ENCODE measurements at places on chromosomes 3 and 15. TPM values are rescaled to one million over a fixed set of nuclear protein-coding genes. Genes with fewer than 3 reads are reported as not detected.

- DNase-seq, result no peak
Measured at GRCh38 chr3:38604246-38604645, 45.2 kb downstream of the SCN5A start.

GRCh38 chr3:109819734-109820133 lies 482.4 kb upstream of the DPPA4 start:
- DNase-seq, result no peak

DNA sequence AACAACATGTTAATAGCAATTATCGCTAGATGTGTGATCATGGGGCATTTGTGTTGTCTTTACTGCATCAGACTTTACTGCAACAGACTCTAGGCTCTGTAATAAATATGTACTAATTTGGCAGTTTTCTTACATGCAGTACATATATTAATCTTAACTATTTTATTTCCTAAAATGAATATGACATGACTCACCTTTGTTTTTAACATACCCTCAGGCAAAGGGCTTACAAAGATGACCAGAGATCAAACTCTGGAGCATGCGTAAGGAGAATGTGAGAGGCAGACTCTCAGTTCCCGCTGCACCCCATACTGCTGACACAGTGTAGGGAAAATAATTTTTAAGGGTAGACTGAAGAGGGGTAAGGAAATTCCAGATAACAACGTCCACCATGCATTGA lies 7.2 kb upstream of the FAM174B start:
- DNase-seq, result no peak

- DNase-seq, result peak; percentile 45
Measured at GRCh38 chr3:160981217-160981938, 123.8 kb downstream of the B3GALNT1 start.

DNA sequence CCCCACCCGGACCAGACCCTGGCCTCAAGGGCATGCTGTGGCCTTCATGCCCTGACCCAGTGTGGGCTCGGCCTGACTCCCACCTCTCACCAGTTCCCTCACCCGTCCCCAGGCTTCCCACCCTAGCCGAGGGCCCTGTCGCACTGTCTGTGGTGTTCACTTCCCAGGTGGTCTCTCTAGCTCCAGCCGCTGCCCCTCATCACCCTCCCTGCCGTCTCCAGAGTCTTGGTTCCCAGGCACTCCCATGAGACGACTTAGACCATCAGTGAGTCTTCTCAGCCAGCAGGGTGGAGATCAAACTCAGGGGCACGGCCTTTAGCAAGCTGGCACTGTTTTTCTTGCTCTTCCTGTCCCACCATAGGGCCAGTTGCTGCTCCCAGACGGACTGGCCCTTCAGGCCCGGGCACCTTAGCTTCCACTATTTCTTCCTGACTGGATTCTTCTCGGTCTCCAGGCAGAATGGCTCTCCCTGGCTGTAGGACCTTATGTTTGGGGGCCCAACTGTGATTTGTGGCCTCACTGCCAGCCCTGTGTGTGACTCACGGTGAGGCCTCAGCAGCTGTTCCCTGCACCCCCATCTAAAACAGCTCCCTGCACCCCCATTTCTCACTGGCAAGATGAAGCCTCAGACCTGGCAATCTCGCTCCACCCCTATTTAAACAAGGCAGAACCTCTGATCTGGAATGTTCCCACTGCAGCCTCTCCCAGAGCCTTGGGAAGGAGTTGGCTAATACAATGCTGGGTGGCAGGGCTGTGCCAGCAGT lies 9.4 kb upstream of the PCSK6 start:
- no peak for DNase-seq

APOD gene
- total RNA-seq, result not detected

- no peak for DNase-seq
Measured at GRCh38 chr3:37338500-37338899, 164.1 kb upstream of the LRRFIP2 start.

DNA sequence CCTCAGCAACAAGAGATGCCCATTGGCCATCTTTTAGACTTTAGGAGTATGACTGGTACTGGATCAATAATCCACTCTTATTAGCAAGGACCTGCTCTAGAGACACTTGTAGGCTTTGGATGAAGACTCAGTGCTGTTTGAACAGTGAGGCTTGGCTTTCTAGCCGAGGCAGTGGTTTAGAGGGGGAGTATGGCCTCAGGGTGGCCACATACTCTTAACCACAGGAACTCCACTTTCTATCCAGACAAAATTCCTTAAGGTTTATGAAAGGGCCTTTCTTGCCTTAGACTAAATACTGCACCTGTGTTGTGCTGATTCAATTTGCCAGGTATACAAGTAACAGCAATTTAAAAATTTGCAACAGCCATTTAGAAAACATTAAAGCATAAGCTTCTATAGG lies 1046.3 kb downstream of the DIPK2A start:
- DNase-seq, result no peak

GRCh38 chr3:23182996-23183513 lies 20.1 kb upstream of the UBE2E2 start:
- DNase-seq, result no peak

IMPG2 gene
- 0.14 TPM for total RNA-seq

DNA sequence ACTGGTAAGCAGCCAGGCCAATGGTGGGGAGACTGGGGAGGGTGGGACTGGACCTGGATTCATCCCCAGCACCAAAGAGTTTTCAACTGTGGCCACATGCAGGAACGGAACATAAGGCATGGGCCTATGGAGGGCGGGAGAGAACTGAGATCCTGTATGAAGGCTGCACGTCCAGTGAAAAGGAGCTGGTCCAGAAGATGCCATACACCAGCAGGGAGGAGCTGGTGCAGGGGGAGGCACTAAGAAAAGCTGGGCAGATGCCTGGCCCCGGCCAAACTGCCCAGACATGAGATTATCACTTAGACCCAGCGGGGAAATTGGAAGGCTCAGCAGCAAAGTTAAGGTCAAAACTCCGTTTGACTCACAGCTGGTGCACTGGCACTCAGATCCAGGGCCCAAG lies 58.1 kb upstream of the MCF2L2 start:
- DNase-seq, result no peak

DNA sequence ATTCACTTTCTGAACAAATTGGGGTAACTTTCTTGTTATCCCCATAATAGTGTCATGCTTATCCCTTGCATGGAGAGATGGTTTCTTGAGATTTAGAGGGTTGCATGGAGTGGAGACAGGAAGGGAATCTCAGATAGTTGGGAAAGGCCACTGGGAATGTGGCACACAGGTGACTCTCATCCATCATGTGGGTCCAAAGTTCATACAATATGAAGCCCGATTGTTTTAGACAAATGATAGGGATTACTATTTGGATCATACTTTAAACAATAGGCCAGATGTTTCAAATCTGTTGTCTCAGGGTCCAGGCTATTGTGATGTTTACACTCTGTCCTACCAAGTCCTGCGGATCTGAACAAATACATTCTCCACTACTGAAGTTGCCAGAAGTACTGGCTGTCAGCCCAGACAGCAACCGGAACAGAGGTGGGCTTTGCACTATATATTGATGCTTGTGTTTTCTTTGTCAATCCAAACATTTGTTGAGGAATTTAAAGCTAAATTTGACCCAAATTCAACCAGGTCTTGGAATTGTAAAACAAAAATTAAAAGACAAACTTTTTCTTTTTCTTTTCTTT lies 39.2 kb upstream of the NMNAT3 start:
- no peak for DNase-seq

P4HTM gene
- total RNA-seq, result 20.7 TPM

DNA sequence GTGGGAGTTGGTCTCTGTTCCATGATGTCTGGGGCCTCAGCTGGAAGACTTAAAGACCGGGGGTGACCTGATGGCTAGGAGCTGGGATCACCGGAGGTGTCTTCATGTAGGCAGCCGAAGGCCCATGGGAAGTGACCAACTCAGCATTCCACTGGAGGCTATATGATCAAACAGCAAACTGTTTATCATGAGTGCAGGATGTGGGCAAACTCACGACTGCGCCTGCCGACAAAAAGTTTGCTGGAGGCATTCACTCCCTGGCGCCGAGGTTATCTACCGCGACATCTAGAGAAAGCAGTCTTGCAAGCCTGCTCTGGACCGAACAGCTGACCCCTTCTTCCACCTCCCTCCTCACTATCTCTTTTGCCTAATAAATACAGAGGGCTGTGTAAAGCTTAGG lies 62.7 kb upstream of the NR2C2 start:
- no peak for DNase-seq

GRCh38 chr3:114151091-114151490 lies 27.8 kb downstream of the DRD3 start:
- no peak for DNase-seq

TGFBR2 gene
- 65.1 TPM for total RNA-seq

DNA sequence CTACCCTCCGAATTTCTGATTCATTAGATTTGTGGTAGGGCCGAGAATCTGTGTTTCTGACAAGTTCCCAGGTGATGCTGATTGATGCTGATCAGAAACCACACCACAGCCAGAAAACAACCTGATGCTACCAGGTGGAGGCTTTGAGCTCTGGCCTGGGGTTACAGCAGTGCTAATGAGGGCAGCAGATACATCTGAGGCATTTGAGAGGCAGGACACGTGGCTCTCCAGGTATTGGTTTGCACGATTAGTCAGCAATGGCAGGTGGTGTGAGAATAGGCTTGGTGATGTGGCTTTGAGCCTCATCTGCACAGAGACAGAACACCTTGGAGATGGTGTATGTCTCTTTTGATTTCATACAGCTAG lies 78.8 kb upstream of the THBS1 start:
- no peak for DNase-seq

GRCh38 chr3:27208961-27209616 lies 160.1 kb downstream of the NEK10 start:
- DNase-seq, result no peak

DNA sequence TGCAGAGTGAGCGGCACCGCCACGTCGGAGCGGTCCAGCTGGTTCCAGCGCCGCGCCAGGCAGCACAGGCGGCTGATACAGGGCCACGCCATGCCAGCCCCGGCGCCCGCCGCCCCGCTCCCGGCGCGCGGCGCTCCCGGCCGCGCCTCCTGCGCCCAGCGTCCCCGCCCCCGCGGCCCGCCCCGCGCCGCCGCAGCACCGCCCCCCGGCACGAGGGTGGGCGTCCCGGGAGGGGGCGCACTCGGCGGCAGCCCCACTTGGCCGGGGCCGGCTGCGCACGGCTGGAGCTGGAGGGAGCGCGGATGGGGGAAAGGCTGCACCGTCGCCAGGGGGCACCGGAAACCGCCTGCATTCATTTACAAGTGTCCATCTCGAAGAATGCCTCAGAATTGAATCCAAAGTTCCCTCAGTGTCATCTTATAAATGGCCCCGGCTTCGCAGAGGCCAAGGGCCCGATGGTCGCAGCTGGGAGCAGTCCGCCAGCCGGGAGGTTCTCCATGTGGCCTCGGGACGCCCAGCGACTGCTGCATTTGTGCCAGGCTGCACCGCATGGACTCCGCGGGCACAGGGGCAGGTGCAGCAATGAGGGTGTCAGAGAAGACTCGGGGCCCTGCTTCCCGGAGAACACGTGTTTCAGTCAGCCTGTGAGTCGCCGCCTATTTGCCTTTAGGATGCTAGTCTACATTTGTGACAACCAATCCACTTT lies at the start of gene MAP6D1:
MAP6D1 (minus strand) TSS at position 122 of the 706 bp plus-strand sequence; CDS start at position 92, 30 bp downstream.
- peak; percentile 75 for DNase-seq

DNA sequence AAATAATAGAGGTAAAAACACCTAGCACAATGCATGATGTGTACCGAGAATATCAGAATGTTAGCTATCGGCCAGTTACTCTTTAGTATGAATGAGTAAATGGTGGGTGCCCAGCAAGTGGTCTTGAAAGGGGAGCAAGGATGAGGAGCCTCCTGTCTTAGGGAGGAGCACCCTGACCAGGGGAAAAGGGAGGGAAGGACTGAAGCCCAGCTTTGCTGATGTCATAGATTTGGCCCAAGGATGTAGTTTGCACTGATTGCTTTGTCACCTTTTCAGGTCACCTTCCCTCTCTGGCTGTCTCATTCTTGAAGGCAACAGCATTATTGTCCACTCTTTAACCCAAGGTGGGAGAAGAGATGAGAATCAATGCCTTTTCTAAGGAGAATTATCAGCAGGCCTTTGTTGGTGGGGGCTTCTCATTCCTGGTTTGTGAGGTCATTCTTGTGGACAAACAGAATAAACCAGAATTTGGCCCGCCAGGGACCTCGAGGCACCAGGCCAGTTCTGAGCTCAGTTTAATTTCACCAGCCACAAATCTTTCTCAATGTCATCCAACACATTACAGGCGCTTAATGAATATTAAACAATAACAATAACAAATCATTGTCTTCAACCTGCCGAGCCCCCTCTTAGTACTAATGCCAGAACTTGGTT lies 231.3 kb downstream of the VPS13C start:
- no peak for DNase-seq

DNA sequence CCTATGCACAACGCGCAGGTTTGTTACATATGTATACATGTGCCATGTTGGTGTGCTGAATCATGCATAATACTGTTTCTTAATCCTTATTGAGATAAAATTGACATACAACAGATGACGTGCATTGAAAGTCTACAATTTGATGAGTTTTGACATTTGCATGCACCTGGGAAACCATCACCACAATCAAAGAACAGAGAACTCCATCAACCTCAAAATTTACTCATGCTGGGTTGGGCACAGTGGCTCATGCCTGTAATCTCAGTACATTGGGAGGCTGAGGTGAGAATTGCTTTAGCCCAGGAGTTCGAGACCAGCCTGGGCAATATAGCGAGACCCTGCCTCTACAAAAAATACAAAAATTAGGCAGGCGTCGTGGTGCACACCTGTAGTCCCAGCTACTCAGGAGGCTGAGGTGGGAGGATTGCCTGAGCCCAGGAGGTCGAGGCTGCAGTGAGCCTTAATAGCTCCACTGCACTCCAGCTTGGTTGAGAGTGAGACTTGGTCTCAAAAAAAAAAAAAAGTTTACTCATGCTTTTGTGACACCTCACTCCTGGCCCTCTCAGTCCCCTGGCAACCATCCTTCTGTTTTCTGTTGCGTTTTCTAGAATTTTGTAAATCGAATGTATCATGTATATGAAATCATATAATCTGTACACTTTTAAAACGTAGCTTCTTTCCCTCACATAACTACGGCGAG lies 56.6 kb downstream of the BHLHE40 start:
- no peak for DNase-seq

DNA sequence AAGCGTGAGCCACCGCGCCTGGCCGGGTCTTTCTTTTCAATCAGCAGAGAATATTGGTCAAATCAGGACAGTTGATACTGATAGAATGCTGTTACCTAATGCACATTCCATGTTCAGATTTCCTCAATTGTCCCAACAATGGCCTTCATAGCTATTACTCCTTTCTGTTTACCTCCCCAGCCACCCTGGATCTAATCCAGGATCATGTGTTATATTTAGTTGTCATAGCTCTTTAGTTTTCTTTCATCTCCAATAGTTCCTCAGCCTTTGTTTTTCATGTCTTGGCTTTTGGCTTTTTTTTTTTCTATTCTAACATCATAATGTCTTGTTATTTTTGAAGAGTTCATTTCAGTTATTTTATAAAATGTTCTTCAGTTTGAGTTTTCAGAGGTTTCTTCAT lies 14.6 kb downstream of the USP3 start:
- DNase-seq, result no peak

- DNase-seq, result no peak
Measured at GRCh38 chr3:155010416-155010815, 69.7 kb upstream of the MME start.

DNA sequence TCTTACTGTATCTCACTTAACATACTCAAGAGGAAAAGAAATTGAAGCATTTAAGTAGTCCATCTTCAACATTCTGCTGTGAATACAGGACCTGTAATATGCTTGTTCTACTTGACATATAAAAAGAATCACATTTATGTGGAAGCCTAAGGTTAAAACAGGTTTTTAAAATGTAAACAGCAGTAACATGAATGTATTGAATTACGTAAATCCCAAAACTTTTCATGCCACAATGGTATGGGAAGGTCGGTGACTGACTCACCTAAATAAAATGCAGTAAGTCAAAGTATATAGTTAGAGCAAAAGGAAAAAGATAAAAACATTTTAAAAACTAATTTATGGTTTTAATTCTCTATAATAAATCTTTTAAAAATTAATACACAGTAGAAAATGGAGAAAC lies 115.7 kb upstream of the TJP1 start:
- no peak for DNase-seq

- no peak for DNase-seq
Measured at GRCh38 chr15:60972866-60973265, 256.2 kb downstream of the RORA start.
